CD4-positive, alpha-beta T cell treated with Interleukin-15 for 1 hour (primary cell): ENCODE measurements at places on chromosomes 1 and 21.

DNA sequence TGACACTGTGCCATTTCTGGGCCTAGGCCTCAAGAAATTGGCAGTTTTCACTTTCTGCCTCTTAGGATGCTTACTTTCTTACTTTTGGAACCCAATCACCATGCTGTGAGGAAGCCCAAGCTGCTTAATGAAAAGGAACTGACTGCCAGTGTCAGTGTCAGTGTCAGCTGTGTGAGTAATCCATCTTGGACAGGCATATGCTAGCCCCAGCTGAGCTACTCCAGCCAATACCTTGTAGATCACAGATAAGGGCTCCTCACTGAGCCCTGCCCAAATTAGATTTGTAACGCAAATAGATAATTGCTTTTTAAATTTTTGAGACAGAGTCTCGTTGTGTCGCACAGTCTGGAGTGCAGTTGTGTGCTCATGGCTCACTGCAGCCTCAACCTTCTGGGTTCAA is 59.6 kb downstream of the SELENOF start:
- no peak for DNase-seq

DNA sequence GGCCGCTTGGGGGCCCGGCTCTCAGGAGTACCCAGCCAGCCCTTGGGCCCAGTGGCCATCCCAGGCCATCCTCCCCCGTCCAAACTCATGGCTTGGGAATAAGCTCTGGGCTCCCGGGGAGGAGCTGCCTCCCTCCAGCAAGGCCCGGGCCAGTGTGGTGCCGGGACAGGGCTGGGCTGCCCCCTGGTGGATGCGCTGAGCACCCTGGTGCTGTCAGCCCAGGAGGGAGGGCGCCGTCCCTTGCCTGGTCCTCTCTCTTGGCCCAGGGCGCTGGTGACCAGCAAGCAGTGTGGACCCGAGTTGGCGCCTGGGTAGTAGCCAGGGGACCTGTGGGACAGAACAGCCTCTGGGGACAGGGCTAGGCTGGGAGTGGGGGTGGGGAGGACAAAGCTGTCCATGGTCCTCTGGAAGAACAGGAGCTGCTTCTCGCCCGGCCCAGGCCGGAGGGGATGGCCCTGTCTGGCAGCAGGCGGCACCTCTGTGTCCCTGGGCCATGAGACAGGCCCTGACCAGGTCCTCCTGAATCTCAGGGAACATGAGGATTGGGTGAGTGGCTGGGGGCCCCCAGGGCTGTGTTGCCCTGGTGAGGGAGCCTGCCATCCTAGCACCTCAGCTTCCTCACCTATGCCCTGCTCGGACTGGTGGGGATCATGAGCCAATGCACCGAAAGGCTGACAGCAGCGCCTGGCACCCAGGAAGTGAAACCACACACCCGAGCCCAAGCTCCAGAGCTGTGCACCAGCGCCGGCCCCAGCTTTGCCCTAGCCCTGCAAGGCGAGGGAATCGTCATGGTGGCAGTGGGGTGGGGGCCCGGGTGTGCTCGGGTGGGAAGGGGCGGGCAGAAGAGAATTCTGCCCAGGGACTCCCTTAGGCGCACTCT is 9.4 kb downstream of the MORN1 start:
- DNase-seq, result peak; percentile 75

DNA sequence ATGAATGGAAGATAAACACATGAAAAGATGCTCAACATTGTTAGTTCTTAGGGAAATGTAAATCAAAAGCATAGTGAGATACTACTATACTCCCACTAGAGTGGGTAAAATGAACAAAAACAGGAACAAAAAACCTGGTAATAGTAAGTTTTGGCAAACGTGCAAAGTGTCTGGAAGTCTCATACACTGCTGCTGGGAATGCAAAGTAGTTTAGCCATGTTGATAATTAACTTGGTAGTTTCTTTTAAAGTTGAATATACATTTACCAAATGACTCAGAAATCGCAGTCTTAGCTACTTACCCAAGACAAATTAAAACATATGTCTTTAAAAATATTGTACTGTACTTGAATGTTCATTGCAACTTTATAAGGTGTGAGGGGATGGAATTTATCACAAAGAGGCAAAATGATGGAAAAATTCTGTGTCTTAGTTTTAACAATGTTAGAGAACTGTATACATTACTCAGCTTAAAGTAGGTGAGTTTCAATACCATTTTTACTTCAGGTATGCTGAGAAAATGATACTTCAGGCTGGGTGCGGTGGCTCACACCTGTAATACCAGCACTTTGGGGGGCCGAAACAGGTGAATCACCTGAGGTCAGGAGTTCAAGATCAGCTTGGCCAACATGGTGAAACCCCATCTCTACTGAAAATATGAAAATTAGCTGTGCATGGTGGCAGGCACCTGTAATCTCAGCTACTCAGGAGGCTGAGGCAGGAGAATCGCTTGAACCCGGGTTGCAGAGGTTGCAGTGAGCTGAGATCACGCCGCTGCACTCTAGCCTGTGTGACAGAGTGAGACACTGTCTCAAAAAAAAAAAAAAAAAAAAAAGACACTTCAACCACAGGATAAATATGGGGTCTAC is 102.3 kb downstream of the PDE4B start:
- DNase-seq, result no peak

DNA sequence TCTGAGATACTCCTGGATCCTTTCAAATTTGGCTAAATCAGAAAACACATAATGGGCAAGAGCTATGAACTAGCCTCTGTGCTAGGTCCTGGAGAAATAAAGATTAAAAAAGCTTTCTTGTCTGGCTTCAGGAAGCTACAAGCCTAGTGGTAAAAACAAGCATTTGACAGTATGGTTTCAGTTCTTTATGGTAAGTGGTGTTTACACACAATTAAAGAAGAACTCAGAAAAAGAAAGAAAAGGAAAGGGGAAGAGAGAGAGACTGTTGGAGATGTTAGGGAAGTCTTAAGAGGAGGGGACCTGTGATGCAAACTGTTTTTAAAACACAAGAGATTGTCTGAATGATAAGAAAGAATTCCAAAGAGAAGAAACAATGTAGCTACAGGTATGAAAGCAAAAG is 1.8 kb downstream of the OR10J1 start:
- no peak for DNase-seq

GRCh38 chr1:36597514-36597913 is 114.8 kb upstream of the CSF3R start:
- no peak for DNase-seq
